Activated naive CD4-positive, alpha-beta T cell treated with anti-CD3 and anti-CD28 coated beads, Interleukin-2, amount 10 ng/mL, durations not matched to agents 7 days and 5 days (primary cell): ENCODE measurements at places on chromosomes 12 and 14.

GRCh38 chr14:89933002-89933401, 21.5 kb downstream of the EFCAB11 start:
- DNase-seq, result no peak

DNA sequence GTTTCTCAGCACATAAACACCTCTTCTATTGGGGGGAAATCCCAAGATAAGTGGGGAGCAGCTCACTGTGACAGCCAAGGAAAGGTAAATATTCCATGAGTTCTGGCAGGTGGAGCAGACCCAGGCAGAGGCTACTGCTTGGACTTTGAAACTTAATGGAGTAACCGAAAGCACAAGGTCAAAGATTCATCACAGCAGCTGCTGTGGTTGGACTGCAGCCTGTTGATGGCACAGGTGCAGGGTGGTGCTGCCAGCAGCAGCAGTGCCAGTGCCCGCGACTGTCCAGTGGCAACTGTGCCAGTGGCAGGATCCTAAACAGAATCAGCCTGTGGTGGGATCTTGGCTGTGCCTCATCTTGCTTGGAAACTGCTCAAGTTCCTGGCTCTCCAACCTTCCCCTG, 81.4 kb upstream of the ARID2 start:
- no peak for DNase-seq

GRCh38 chr14:58625438-58625837, 12.3 kb upstream of the DACT1 start:
- no peak for DNase-seq

DNA sequence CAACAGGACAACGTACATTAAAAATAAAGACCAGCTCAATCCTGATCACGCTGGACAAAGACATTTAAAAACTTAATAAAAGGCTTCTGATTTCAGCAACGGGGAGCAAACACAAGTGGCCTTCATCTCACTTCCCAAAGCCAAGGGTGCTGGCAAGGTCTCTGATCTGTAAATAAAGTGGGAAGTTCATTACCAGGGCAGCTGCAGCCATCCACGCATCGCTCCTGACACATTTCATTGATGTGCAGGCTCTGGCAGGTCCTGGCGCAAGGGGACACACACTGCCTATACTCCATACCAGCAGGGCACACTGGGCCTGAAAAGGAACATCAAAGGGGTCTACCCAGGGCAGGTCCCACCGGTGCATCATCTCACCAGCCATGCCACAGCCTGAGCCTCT, 51.0 kb downstream of the VWF start:
- no peak for DNase-seq

- no peak for DNase-seq
These were observed 4.5 kb upstream of the GMFB start for GRCh38 chr14:54493293-54493692.

GRCh38 chr12:91603060-91603459, 420.4 kb upstream of the DCN start:
- DNase-seq, result no peak

GRCh38 chr12:73629893-73630831, 907.5 kb upstream of the ATXN7L3B start:
- no peak for DNase-seq

GRCh38 chr14:93982230-93983007, 6.0 kb upstream of the ASB2 start:
- DNase-seq, result no peak

GRCh38 chr14:100796946-100797345, 29.0 kb upstream of the MEG3 start:
- no peak for DNase-seq
